ENCODE measurements at places on chromosomes 6 and 20.

GRCh38 chr6:115796829-115797228 is 263.9 kb downstream of the FRK start:
- no peak for DNase-seq

DNA sequence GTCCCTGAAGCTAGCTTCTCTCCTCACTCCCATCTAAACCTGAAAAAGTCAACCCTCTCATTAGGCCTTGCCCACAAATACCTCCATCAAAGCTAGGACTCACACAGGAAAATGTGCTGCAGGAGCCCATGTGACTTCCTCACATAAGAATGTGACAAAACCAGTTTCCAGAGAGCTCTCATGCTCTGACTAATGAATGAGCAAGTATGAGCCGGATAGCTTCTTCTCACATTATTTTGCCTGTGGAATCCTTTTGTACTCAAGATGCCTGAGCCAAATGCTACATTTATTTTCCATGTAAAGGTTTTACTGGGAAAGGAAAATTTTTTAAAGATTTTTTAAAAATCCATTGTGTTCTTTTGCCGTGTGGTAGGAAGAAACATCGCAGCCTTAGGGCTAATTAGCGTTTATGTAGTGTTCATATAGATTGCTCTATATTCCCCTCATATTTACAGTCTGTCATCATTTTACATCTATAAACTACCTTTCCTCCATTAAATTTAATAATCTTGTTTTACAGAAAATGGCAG is 68.6 kb upstream of the CCN6 start:
- peak; percentile 58 for DNase-seq

DNA sequence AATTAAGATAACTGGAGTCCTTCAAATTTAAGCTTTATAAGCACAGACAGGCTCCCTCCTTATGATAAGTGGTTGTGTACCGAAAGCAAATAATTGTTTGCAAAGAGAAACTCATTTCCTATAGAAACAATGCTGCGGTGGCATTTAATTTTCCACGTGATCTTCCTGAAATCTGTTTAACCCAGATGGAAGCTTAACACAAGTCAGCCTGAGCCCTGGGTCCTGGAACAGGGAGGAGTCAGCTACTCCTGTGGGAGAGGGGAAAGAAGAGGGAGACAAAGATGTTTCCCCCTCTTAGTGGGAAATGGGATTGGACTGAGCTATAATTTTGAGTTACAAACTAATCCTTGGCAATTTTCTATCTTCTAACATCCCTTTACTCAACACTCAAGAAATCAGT is 136.5 kb downstream of the ELOVL4 start:
- peak; percentile 92 for DNase-seq

- DNase-seq: no peak
Observed at GRCh38 chr6:54493138-54493537, 184.9 kb downstream of the TINAG start.

GRCh38 chr20:20251317-20251716 is 116.6 kb upstream of the INSM1 start:
- DNase-seq: no peak

DNA sequence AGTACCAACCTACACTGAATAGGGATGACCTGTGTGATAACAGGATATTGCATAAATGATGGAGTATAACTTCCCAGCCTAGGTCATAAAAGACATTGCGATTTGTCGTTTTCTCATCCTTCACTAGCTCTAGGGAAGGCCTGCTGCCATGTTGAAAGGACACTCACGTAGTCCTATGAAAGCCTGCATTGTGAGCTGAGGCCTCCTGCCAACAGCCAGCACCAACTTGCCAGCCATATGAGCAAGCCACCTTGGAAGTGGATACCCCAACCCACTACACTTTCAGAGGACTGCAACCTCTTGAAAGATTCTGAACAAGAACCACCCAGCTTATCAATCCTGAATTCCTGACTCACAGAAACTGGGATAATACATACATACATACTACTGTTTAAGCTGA is 3.5 kb upstream of the PANK2 start:
- no peak for DNase-seq

DNA sequence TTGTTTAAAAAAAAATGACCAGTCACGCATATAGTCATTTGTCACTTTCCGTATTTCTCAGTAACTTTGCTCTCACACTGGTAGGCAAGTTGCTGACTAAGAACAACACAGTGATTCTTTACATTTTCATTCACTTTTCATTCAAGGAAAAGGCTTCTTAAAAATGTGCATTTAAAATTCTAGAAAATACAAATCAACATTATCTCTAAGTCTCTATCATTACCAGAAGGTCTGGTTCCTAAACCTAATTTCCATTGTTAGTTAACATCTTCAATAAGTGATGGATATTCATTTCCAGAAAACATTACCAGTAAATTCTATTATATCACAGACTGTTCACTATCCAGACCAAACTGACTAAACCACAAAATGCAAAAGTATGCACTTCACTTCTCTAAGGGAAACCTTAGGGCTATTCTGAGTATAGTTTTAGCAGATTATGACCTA is 115.3 kb downstream of the AHI1 start:
- no peak for DNase-seq

DNA sequence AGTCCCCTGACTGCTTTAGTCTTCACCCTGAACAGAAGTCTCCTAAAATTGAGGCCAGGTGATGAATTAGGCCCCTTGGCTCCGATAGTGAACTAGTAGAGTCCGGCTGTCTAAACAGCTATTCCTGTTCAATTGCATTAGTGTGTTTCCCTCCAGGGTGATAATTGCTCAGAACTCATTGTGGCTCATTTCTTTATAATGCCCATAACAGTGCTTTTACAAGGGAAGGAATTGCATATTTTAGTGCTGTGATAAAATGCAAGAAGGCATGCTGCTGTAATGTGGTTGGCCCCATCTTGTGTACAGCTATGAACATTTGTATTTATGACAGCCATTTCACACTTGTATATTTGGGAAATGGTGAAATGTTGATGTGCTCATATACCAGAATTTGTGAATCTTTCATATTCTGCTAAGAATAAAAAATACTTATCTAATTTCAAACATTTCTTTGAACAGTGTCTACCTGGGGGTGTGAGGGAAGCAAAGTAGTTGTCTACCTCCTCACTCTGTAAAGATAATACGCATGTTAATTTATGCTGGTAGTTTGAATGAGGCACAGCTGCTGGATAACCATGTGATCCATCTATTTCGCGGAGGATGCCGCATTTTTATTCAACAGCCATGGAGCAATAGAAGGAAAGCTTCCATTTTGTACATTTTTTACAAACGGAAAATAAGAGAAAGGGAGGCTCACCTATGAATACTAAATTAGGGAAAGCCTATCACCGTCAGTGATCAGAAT is 451.4 kb downstream of the NKAIN2 start:
- peak; percentile 30 for DNase-seq

DNA sequence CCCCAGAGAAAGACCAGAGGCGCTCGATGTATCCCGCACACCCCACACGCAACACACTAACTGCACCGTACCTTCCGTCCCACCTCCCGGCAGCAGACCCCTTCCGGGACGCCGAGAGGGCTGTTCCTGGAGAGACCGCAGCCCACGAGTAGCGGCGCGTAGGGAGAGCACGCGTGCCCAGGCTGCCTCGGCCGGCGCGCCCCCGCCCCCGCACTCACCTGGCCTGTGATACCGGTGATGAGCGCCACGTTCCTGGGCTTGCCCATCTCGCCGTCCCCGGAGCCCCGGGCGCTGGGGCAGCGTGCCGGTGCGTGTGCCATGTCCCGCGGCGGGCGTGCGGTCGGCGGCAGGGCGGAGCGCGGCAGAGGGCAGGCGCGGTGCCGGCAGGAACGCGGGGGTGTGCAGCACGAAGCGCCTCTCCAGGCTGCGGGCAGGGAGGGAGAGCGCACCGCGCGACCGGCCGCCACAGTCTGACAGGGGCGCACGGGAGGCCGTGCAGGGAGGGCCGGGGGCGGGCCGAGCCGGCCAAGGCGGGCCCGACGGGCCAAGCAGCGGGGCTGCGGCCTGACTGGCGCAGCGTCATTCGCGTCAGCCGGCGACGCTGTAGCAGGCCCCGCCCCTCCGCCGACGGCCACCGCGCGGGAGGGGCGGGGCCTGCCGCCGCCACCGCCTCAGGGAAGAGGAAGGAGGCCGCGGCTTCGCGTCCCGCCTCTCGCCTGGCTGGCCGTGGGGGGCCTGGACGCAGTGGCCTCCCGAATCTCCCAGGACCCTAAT is at the start of gene GMDS:
Gene GMDS (minus strand): TSS at position 503 of the 774 bp plus-strand sequence.
- peak; percentile 76 for DNase-seq

- DNase-seq: no peak
Observed at GRCh38 chr6:106017454-106017853, 68.7 kb upstream of the PRDM1 start.

DNA sequence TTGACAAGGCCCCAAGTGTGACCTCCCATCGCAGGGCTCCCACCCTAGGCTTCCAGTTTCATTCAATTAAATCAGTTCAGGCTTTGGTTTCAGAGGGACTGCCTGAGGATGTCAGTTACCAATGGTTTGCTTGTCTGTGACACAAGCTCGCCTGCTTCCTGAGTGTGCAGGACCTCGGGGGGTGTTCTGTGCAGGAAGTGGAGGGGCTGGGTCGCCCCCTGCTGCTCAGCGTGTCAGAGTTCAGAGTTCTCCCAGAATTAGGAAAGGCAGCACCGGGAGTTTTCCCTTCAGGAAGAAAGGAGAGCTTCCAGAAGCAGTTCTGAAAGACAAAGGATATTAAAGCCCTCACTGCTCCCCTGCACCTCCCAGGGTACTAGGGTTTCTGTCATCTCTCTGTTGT is 50.8 kb upstream of the TGM3 start:
- DNase-seq: no peak

- DNase-seq: peak; percentile 11
Observed at GRCh38 chr20:62780696-62781095, 15.6 kb upstream of the MRGBP start.

- no peak for DNase-seq
Observed at GRCh38 chr6:127971386-127971785, 70.5 kb upstream of the THEMIS start.

GRCh38 chr20:57133926-57134650 is 132.4 kb downstream of the BMP7 start:
- no peak for DNase-seq

DNA sequence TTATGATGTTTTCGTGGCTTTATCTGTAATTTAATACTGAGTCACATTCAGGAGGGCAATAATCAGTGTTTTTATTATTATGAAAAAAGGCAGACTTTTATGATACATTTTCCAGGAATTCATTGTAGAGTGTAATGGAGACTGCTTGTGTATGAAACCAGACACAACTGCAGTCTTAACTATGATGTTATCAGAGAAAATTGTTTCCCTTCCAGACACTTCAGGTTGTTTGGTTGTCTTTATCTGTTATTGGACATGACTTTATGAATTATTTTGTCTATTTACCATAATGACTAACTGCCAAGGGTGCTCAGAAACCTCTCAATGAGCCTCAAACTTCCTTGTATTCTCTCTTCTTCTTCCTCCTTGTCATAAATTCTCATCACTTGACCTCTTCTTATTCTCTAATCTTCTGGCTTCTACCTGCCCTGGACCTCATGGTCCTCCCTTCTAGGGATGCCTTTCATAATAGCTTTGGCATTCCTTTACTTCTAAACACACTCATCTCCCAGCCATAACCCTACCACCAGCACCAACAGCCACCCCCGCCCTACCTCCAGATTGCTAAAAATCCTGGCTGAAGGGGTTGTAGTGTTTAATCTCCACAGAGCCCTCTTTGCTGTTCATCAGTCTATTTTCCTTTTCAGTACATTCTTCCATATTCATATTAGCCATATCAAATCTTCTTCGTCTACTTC is 492.5 kb downstream of the CDKAL1 start:
- DNase-seq: no peak

DNA sequence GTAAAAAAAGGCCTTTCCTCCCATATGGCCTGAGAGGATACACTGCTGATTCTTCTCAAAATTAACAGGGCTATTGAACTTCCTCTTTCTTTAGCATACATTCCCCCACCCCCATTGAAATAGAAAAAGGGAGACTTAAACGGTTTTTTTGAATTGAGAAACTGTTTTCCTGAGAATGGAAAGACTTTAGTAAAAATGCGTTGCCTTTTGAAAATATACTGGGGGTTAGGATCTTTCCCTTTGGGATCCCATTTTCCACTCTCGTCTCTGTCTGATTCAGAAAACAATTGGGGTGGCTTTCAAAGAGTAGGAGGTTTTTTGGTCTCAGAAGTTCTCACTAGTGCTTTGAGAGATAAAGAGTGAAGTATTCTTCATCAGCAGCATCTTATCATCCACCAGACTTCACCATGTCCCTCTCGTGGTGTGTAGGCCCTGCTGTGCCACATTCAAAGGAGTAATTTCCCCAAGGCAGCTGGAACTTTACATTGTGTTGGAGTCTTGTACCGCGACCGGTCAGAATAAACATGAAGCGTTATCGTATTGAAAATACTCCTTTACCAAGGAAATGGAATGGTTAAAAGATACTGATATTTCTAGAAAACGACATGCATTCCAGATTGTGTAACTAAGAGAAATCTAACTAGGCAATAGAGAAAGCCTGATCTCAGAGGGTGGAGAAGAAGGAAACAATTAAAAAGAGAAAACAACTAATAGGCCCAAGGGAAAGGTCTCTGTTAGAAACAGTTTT is 10.6 kb downstream of the MYB start:
- no peak for DNase-seq

GRCh38 chr6:80235647-80236046 is 129.2 kb downstream of the BCKDHB start:
- no peak for DNase-seq

GRCh38 chr20:2688041-2688591 is 4.5 kb upstream of the EBF4 start:
- peak; percentile 68 for DNase-seq

- no peak for DNase-seq
Observed at GRCh38 chr6:1551249-1551648, 58.5 kb upstream of the FOXC1 start.

- no peak for DNase-seq
Observed at GRCh38 chr20:60306551-60306950, 348.3 kb downstream of the CDH26 start.

GRCh38 chr6:128259730-128260685 is 260.4 kb downstream of the PTPRK start:
- DNase-seq: no peak

DNA sequence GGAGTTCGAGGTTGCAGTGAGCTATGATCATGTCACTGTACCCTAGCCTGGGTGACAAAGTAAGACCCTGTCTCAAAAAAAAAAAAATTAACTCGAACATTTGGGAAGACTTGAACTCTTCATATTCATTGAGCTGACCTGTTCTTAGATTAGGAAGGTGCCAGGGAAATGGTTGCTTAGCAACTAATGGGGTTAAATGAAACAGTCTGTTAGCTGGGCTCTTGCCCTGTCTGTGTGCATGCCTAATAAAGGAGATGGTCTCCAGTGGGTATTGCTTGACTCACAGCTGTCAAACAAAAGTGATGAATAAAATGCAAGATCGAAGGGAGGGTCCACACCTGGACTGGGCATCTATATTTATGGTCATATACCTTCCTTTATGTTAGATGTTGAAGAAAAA is 101.8 kb downstream of the KLHL32 start:
- peak; percentile 84 for DNase-seq
